ENCODE measurements at places on chromosomes 1 and 21.

GRCh38 chr1:220990427-220991339 is 111.4 kb downstream of the HLX start:
- peak; percentile 39 for DNase-seq

GRCh38 chr1:153058826-153059784 is 1.8 kb upstream of the SPRR2A start:
- DNase-seq, result no peak

DNA sequence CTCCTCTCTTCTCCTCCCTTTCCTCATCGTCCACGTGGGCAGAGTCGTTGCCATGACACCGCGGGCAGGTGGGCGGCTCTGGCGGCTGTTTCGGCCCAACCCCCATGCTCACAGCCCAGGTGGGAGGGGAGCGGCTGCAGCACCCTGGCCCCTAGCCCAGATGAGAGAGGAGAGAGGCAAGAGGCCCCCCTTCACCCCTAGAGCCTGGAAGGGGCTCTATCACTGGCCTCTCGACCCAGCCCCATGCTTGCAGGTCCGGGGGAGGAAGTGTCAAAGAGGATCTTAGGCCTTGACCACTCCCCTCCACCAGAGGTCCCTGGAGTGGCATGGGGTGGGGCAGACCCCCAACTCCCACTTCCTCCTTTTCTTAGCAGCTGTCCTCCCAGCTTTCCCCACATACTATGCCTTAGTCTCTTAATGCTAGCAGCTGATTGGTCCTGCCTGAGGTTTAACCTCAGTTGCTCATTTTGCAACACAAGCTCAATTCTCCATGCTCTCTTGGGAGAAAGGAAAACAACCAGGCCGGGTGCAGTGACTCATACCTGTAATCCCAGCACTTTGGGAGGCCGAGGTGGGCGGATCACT is 10.4 kb downstream of the DLGAP3 start:
- no peak for DNase-seq

DNA sequence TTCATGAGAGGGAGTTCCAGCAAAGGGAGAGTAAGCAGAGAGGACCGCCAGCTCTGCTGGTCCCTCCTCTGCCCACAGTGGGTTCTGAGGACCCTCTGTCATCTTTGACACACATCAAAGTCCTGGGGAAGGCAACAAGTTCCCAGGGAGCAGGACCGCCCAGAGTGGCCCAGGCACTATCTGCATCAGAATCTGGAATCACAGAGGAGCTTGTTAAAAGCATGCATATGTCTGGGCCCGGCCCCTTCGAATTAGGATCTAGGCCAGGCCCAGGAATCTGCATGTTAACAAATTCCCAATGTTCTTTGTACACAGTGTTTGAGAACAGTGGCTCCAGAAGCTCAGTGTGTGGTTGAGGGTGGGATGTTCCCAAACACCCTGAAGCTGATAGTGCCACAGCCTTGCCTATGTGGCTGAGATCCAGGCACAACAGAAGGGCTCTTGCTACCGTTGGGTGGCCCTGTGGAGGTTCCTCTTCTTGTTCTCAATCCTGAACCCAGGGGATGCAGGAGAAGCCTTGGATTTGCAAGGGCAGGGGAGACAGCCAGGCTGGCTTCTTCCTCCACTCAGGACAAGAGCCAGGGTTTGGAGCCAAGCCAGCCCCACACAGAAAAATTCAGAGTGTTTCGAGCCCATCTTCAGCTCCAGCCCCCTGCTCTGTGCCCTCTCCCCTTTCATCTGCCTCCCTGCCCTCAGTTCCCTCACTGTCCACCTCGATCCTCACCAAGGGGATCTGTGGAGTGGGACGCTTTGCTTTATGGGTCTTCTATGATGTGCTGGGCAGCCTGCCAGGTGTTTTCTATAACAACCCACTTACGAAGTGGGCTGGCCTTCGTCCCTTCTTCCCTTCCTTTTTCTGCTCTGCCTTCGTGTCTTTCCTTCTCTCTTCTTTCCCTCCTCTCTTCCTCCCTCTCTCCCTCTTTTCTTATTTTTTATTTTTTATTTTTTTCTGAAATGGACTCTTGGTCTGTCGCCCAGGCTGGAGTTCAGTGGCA is 129.0 kb upstream of the TMPRSS2 start:
- DNase-seq, result no peak

- no peak for DNase-seq
These were observed 56.3 kb upstream of the JUN start for GRCh38 chr1:58839846-58840835.

DNA sequence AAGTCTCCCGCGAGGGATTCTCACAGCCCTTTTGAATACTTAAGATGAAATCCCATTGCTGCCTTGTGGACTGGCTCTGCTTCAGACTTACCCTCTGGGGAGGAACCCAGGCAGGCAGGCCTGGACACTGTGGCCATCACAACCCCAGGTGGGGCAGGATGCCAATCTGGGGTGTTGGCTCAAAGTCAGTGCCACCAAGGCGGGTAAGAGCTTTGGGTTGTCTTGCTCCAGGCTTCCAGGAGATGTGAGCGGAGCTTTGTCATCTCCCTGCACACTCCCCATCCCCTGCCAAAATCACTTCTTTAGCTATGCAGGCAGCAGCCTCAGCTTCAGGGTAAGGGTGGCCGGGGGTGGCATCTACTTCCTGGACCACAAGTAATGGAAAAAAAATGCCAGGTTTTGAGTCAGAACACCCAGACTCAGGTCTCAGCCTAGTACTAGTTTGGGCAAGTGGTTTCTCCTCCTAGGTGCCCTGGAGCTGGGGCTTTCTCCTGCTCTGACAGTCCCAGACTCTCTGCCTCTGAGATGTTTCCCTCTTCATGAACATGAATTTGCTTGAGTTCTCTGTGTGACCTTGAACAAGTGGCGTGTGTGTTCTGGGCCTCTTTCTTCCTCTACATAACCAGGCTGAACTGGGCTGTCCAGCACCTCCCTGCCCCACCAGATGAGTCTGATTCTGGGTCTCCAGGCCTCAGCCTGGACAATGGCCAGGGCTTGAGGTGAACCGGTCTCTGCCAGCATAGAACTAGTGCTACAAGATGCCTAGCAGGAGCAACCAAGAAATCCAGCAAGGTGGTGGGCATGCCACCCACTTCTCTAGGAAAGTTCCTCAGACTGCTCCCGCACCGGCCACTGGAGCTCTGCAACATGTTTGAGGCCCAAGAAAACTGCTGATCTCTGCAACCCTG is 65.4 kb downstream of the VWA5B1 start:
- no peak for DNase-seq

GRCh38 chr1:96557336-96557735 is 164.2 kb upstream of the PTBP2 start:
- DNase-seq, result no peak

- peak; percentile 71 for DNase-seq
These were observed 426.7 kb upstream of the RUNX1 start for GRCh38 chr21:35475762-35476161.

DNA sequence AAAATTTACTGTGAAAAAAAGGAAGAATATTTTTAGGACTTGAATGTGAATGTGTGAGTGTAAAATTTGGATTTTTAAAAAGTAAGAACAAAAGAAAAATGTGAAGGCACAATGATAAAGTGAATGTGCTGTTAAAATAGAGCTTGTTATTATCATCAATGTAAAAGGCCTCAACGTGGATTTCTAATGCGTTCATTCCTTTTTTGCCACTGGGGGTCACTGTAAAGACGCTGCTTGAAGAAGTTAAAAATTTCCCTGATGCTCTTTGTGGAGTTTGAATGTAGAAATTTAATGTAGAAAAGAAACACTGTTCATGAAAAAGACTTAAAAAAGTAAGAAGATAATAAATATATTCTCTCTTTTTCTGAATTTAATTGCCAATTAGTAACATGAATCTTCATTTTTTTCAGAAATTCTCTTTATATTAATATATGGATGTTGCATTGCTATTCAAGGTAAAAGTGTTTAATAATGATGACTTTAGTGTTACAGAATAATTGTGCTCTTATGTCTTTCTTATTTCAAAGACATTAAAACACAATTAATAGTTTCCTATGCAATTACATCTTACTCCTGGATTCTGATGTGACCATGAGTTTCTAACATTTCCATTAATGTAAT is 161.5 kb downstream of the DNM3 start:
- DNase-seq, result peak; percentile 74

Data from muscle of back (tissue), 13 donors.